ENCODE measurements at places on chromosomes 3 and 15.
A peak's percentile ranks its signal among the peaks of the same experiment; 100 is the strongest.

GRCh38 chr15:76169018-76169417 lies 109.2 kb downstream of the TMEM266 start:
- no peak for DNase-seq

GRCh38 chr3:195260280-195260905 lies 10.6 kb downstream of the XXYLT1 start:
- DNase-seq, result peak; percentile 16

GRCh38 chr15:74580538-74581350 lies 34.9 kb upstream of the CLK3 start:
- DNase-seq, result no peak

- DNase-seq, result no peak
These were observed 28.0 kb upstream of the HEG1 start for GRCh38 chr3:125083776-125084175.

DNA sequence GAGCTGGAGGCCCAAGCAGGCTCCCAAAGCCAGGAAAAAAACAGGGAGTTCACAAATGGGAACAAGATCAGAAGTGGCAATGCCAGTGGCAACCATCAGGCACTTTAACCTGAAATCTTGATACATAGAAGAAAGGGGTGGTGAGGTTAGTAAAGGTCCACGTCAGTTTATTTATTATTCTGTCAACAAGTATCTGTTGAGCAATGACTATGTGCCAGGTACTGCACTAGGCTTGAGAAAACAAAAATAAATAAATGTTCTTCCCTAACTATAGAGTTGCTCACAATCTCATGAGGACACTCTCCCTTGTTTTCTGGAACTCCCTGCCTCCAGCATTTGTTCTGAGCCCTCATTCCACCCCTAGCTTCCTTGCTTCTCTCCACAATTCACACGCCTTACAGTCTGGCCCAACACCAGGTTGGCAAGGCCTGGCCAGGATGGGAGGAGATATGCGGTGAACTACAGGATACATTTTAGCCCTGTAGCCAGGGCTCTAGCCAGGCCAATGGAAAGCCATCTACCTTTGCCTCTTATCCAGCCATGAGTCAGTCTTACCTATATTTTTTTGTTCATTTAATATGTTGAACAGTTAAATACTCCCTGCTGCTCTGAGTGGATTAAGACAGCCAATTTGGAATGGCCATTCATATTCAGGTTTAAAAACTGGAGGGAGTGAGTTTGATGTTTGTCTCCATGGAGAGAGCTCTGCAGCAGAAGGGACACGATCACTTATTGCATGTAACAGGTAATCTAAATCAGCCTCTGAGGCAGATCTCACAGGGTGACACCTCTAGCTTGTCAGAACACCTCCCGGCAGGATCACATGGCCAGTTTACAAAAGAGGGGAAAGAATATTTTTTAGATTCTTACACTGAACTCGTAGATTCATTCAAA lies 161.9 kb upstream of the ATP11B start:
- DNase-seq, result no peak

DNA sequence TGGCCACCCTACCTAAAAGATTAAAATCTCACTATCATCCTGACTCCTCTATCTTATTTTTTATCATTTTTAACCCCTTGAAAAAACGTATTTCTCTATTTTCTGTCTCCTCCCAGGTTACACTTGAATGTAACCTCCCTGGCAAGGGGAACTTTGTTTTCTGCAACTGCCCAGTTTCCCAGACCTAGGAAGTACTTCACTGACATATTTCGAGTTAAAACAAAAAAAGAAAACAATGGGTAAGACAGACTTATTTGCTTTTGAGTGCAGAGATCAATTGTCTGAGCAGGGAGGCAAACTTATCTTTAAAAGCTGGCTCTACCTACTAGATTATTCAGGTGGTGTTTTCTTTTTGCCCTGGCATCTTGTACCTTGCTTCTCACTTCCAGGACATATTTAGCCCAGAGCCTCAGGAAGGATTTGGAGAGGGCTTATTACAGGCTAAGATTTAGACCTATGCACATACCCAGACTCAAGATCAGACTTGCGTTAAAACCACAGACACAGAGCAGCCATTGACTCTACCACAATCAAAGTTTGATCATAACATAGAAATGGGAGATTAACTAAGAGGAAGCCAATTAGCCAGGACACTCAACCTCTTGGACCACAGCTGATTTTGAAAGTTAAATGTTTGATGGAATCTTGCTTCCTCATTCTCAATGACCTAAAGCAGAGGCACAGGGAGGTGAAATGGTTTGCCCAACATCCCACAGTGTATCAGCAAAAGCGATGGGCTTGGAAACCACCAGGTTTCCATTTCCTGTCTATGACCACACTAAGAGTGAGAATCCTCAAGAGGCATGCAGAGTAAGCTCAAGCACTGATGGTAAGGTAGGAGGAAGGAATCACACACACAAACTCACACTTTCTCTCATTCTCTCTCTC lies 169.5 kb upstream of the THBS1 start:
- DNase-seq, result no peak

DNA sequence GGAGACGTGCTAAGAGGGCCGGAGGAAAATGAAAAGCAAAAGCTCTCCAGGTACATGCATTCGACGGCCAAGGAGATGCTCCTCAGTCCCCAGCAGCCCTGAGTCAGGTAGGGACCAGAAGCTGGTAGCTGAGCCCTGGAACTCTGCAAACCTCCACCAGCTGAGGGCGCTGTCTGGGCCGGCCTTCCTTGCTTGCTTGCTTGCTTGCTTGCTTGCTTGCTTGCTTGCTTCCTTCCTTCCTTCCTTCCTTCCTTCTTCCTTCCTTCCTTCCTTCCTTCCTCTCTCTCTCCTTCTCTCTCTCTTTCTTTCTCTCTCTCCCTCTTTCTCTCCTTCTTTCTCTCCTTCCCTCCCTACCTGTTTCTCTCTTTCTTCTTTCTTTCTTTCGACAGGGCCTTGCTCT lies 94.6 kb upstream of the RASGRF1 start:
- no peak for DNase-seq

GRCh38 chr15:38050529-38051448 lies 116.3 kb downstream of the TMCO5A start:
- peak; percentile 70 for DNase-seq

DNA sequence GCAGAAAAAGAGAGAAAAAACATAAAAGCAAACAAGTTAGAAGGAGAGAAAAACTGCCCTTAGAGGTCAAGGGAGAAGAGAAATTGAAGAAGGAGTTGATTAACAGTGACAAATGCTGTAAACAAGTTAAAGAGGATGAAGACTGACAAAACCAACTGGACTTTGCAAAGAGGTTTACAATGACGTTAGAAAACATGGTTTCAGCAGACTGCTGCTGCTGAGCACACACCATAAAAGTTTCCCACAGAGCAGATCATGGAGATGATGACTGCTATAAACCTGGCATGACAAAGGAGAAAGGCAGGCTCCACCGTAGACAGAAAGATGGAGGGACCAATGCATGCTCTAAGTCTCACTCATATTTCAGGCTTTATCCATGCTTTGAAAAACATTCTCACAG lies 78.7 kb downstream of the POLQ start:
- no peak for DNase-seq

DNA sequence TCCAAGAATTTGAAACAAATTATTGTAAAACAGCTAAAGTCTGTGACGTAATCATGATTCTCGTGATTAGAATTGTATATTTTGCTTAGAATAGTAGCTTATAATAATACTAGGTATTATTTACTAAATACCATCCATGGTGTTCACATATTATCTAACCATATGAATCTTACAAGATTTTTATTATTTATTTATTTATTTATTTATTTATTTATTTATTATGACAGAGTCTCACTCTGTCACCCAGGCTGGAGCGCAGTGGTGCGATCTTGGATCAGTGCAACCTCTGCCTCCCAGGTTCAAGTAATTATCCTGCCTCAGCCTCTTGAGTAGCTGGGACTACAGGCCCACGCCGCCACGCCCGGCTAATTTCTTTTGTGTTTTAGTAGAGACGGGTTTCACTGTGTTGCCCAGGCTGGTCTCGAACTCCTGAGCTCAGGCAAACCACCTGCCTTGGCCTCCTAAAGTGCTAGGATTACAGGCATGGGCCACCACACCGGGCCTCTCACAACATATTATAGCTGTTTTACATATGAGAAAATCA lies 173.5 kb downstream of the EPHA3 start:
- DNase-seq, result no peak

DNA sequence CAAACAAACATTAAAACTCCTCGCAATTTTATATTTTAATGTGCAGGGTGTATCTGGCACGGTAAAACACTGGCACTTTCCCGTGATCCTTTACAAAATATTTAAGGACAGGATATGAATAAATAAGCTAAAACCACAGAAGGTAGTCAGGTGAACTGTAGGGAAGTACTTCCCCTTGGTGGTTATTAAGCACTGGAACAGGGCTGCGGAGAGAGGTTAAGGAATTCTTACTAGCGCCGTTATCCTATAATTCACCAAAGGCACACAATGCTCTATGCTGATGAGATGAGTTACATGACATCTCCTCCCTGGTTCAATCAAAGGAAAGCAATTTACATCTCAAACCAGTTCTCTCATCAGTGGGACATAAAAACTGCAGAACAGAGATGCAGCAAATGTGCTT lies 289.8 kb downstream of the ZBTB20 start:
- no peak for DNase-seq

DNA sequence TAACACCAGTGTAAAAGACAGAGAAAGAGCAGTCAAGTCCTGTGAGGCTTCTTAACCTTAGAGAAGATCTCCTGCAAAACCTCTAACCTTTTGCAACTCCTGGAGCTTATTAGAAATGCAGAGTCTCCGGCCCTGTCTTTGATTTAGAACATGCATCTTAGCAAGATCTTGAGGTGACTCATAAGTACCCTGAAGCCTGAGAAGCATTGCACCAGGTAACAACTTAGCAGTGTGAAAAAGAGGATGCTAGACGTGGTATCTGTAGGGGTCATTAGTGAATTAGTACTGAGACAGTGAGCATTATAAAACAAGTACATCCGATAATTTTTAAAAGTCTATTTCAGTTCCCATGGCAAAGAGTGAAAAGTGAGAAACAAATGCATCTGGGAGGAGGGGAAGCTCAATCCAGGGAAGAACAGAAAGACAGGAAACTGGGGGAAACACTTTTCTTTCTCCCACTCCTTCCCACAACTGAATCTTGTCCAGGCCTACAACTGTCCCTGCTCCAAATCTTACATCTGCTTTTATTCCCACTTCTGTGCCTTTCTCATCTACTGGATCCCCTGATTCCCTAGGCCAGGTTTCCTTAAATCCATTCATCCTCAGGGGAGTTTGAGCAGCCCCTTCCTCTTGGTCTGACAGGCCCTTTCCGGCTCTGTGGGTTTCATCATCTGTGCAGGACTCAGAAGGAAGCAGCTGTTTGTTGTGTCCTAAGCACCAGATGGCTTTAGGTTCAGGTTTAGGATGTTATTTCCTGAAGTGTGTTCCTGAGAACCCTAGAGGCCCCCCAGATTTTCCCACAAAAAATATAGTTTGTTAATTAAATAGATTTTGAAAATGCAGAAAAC lies 128.1 kb upstream of the IL12A start:
- DNase-seq, result no peak

GRCh38 chr3:164030194-164030593 lies 1048.1 kb downstream of the SI start:
- DNase-seq, result no peak

- no peak for DNase-seq
These were observed 51.8 kb downstream of the TRIM71 start for GRCh38 chr3:32869513-32870047.

GRCh38 chr15:66868918-66869317 lies 166.9 kb downstream of the SMAD6 start:
- DNase-seq, result no peak

DNA sequence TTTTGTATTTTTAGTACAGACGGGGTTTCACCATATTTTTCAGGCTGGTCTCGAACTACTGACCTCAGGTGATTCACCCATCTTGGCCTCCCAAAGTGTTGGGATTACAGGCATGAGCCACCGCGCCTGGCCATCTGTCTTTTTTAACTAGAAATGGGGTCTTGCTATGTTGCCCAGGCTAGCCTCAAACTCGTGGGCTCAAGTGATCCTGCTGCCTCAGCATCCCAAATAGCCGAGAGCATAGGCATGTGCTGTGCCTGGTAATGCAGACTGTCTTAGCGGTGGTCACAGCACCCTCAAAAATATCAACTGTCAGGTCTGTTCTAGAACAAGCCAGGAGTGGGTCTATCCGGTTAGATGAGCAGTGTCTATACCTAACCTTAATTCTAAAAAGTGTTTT lies 48.2 kb downstream of the SPATA12 start:
- DNase-seq, result no peak

- DNase-seq, result no peak
These were observed 23.7 kb downstream of the TPRA1 start for GRCh38 chr3:127566833-127567232.

- no peak for DNase-seq
These were observed 584.0 kb upstream of the LMCD1 start for GRCh38 chr3:7917443-7918151.

DNA sequence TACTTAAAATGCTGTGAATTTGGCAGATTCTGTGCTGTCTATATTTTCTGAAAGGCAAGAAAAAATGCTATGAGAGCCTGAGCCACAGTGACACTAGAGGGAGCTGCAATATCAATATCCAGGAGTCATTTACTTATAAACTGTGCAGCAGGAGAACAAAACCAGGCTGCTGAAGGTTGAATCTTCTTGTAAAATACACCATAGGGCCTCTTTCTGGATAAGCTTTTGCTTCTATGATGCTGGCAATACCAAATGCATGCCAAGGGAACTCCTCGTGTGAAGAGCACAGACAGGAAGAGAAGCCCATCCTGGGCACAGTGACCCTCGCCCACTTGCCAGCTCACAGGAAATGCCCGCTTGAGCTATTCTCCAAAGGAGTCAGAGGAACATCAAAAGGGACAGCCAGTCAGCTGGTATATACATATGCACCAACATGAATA lies 48.0 kb upstream of the TSPAN3 start:
- peak; percentile 91 for DNase-seq

DNA sequence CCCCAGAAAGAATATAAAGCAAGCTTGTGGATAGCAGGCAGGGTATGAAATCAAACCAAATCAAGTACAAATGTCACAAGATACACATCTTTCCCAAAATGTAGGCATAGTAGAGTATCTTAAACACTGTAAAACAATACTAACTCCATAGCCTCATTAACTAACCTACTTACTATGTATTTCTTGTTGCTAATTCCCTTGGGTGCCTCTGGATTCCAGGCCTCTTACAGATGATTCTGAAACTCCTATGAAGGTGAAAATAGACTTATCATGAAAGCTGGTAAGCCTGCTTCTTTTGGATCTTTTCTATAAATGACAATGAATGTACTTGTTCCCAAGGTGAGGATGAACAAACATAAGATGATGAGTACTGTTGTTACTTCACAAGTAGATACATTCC lies 93.8 kb downstream of the FRMD5 start:
- peak; percentile 60 for DNase-seq

DNA sequence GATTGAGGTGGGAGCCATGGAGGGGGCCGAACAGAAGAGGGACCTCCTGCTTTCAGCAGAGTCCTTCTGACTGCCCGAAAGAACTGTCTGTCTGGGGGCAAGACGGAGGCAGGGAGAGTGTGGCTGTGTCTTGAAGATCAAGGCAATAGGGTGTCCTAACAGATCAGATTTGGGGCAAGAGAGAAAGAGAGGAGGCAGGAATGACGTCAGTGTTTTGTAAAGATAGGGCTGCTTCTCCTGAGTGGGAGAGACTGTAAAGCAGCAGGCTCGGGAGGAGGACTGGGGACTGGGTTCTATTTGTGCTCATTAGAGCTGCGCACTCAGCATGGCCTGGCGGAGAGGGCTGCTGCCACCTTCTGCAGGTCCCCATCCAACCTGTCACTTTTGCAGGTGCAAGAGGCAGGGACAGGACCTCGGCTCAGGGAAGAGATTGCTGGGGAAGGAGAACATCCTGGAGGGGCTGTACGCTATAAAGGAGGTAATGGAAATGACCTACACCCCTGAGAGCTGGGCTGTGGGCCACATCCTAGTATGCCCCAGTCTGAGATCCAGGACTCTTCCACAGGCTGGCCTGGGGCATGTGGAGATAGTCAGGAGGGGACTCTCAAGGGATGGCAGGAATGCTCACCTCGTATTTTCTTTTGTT lies 29.0 kb upstream of the FGD5 start:
- no peak for DNase-seq
